ENCODE measurements at places on chromosomes 1 and 21.

GRCh38 chr1:232596666-232597303, 33.1 kb downstream of the SIPA1L2 start:
- no peak for DNase-seq

DNA sequence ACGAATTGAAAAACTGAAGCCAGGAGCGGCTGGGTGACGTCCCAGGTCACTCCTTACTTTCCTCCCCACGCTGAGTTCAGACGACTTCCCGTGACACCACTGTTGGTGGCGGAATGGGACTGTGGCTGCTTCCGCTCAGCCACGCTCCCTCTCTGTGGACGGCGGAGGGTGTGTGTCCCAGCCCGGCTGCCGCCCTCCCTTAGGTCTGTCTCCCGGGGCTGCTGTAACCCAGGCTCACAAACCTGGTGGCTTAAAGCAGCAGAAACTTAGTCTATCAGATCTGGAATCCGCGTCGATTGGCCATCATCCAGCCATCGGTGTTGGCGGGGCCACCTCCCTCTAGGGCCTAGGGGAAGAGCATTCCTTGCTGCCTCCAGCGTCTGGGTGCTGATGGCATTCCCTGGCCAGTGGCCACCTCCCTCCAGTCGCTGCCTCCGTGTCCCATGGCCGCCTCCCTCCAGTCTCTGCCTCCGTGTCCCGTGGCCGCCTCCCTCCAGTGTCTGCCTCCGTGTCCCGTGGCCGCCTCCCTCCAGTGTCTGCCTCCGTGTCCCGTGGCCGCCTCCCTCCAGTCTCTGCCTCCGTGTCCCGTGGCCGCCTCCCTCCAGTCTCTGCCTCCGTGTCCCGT, 17.5 kb downstream of the TRPM2 start:
- no peak for DNase-seq

- no peak for DNase-seq
Observed at GRCh38 chr1:63892632-63893395, 119.0 kb downstream of the ROR1 start.

DNA sequence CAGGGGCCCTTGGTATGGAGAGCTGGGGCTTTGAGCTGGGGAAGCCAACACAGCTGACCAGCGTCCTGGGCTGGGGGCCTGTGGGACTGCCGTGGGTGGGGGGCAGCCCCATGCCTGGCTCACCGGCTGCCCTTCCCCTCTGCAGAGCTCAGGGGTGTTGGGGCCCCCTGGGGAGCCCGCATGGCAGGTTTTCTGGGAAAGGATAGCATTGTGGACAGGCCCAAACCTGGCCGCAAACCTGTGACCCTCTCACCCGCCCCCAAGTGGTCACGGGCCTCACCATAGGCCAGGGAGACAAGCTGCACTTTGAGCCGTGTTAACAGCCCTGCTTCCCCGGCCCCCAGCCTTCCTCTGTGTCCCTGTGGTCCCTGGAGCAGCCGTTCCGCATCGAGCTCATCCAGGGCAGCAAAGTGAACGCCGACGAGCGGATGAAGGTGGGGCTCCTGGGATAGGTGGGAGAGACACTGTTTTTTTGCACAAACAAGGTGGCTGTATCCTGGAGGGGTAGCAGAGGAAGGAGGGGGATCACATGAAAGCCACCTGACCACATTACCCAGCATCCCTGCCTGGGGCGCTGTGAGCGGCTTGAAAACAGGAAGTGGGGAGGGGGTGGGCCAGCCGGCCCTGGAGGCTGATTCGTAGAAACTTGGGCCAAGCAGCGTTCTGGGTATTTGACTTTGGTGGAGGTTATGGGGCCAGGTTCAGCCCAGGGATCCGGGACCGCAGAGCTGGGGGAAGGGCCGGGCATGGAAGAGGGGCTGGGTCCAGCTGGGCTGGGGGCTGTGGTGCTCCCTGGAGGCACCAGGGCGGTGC, 65.9 kb downstream of the PIK3CD start:
- no peak for DNase-seq

DNA sequence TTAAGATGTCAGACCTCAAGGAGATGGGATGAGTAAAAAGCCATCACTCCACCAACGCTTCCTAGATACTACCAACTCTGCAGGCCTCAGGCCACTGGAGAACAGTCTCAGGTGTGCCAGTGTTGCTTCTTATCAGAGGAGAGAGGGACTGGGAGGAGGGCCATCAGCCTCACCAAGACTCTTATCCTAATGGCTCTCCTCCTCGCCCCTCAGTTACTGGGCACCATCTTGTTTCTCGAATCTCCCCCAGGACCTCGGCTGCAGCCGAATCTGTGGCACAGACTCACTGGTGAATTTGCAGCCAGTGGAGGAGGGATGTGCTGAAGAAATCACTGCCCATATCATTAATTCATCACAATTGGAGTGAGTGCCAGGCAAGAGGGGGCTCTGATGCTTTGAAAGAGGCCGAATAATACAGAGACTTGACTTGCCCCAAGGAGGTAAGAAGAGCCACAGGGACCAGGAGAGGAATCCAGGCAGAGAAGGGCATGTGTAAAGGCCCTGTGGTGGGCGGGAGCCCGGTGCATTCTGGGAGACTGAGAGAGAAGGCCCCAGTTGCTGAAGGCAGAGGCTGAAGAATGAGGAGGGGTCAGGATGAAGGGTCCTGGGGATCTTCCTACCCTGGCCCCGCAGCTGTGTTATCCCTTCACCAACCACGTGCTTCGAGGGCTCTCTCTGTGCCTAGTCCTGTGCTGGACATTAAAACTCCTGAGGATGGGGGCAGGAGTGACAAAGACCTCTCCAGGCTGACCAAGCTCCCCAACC, 129.8 kb downstream of the PTPRU start:
- DNase-seq = no peak

DNA sequence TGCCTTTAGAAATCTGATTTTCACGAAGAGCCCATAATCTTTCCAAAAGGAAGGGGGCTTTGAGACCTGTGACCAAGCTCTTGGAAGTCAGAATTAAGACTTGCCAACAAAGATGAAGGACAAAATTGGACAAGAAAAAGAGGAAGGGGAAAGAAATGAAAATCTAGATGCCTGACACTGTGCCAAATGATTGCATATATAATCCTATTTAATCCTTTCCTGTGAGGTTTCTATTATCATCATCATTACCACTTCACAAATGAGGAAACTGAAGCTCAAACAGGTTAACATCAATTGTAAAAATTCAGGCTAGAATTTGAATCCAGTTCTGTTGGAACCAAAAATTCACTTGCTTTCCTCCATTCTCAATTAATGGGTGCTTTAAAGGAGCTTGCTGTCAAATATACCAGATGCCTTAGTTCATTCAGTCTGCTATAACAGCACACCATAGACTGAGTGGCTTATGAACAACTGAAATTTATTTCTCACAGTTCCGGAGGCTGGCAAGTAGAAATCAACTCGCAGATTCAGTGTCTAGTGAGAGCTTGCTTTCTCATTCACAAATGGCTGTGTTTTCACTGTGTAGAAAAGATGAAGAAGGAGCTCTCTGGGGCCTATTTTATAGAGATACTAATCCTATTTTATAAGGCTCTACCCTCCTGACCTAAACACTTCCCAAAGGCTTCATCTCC, 197.5 kb upstream of the ST6GALNAC5 start:
- DNase-seq = no peak

- no peak for DNase-seq
Observed at GRCh38 chr1:160112357-160112756, 3.2 kb upstream of the ATP1A2 start.

GRCh38 chr21:36780861-36781260, 81.9 kb downstream of the SIM2 start:
- no peak for DNase-seq
